ENCODE measurements at places on chromosomes 13 and 19.

GRCh38 chr13:90477216-90477615 is 870.3 kb upstream of the MIR17HG start:
- no peak for DNase-seq

GRCh38 chr13:69199664-69200063 is 908.0 kb upstream of the ATXN8OS start:
- no peak for DNase-seq

- DNase-seq: no peak
Observed at GRCh38 chr19:15453091-15453578, 3.4 kb upstream of the WIZ start.

DNA sequence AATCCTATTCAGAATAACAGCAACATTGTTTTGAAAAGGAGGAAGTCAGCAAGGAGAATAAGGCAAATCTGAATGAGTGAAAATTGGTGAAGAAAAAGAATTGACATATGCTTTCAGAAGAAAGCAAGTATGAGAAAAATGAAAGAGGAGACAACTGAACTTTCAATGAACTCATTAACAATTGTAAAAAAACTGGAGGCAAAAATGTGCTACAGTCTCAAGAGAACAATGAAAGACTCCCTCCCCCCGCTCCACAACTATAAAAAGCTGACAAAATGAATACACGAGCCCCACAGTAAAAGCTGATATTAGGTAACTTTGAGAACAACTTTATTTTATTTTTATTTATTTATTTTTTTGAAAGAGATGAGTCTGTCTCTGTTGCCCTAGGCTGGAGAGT is 373.1 kb downstream of the DIAPH3 start:
- DNase-seq: no peak

- no peak for DNase-seq
Observed at GRCh38 chr13:111203736-111204389, 88.8 kb downstream of the ARHGEF7 start.

DNA sequence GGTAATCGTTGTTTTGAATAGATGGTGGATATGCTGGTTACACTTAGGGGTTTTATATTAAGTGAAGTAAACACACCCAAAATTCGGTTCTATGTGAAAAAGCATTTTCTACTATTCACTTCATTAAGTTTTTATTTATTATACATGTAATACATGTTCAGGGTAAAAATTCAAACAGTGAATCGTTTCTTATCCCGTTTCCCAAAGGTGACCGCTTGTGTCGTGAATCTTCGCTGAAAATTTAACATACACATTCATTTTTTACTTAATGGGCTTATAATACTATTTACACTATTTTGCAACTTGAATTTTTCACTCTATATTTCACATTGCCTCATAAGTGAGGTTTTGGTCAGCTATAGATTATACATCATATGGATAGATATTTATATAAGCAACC is 24.5 kb downstream of the IPO5 start:
- DNase-seq: no peak

GRCh38 chr13:28129911-28130693 is 8.2 kb upstream of the PAN3 start:
- DNase-seq: no peak
